ENCODE measurements at places on chromosomes 5 and 9.

- DNase-seq = no peak
These were observed 10.8 kb downstream of the TCF7 start for GRCh38 chr5:134125039-134126015.

GRCh38 chr9:114516913-114517312, 11.6 kb upstream of the WHRN start:
- no peak for DNase-seq

- peak; percentile 87 for DNase-seq
These were observed 104.9 kb downstream of the CFAP90 start for GRCh38 chr5:7745882-7746610.

DNA sequence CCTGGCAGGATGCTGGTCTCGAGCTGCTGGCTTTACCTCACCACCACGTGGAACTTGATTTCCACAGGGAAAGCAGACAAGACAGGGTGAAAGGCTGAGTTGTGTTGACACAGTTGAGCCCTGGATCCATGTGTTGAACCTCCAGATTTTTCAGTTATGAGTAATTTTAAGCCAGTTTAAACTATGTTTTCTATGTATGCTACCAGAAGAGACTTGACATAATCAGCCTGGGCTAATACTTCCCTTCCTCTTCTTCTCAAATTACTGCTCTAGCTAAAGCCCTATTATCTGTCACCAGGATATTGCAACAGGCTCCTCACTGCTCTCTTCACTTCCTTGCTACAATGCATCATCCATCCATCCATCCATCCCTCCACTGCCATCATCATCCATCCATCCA, 12.0 kb upstream of the PHYKPL start:
- DNase-seq = no peak

- DNase-seq = no peak
These were observed 69.1 kb downstream of the GCNT1 start for GRCh38 chr9:76528056-76528455.

DNA sequence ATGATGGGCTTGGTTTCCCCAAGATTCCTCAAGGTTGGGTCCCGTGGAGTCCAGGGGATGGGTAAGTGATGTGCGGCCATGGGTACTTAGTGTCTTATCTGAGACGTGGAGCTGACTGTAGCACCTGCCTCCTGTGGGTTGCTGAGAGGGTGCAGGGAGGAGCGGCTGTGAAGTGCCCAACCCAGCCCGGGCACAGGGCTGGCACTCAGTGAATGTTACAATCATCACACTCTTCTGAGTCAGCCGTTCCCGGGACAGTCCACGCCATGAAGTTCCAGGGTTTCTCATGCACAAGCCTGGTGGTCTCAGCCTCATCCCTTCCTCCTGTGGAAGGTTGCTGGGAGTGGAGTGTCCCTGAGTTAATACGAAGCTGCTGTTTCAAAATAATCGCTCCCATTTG, 29.1 kb downstream of the NTNG2 start:
- no peak for DNase-seq

Data from T47D (cell line).